Hippocampal formation (tissue), 2 donors: ENCODE measurements at places on chromosomes 2 and 18.
A peak's percentile ranks its signal among the peaks of the same experiment; 100 is the strongest.

GRCh38 chr2:170204298-170204951 is 26.5 kb downstream of the MYO3B start:
- DNase-seq: no peak

DNA sequence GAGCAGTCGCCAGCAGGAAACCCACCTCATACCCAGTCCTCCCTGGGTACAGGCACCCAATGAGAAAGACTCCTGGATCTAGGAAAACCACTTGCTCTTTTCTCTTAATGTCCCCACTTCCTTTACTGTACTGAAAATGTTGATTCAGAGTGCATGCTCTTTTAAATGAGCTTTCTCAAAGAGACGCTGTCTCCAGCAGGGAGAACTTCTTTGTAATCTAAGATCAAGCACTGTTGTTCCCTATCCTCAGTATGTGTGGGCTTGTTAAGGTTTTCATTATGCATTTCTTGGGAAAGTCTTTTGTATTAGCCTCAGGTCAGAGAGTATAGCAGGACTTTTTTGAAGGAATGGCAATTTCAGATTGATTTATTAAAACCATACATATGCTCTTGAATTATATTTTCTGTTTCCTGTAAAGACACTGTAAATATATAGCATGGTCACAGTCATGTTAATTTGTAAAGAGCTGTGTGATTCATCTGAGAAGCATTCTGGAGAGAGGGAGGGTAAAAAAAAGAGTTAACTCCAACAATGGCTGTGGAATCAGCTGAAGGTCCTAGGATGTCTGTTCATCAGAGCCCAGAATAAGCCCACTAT is 178.1 kb downstream of the MGAT5 start:
- no peak for DNase-seq

GRCh38 chr2:129672521-129672920 is 306.9 kb upstream of the RAB6C start:
- no peak for DNase-seq

DNA sequence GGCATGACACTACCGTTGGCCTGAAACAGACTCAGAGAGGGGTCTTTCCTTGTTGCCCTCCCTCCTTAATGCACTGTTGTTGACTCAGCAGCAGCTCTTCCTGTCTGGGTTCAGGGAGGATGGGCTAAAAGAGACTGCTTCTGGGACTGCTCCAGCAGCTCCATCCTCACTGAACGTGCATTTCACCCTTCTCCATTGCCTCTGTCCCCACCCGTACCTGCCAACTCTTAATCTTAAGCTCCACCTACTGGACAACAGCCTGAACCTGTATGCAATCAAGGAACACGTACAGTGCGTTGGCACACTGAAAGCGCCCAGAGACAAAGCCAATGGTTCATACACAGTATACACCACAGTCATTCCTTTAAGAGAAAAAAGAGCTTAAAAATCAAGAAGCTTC is 230.8 kb upstream of the RAB6C start:
- no peak for DNase-seq

- DNase-seq: no peak
Observed at GRCh38 chr2:236887531-236887930, 198.2 kb upstream of the COPS8 start.

GRCh38 chr2:84882775-84883550 is 2.1 kb upstream of the TRABD2A start:
- DNase-seq: no peak

DNA sequence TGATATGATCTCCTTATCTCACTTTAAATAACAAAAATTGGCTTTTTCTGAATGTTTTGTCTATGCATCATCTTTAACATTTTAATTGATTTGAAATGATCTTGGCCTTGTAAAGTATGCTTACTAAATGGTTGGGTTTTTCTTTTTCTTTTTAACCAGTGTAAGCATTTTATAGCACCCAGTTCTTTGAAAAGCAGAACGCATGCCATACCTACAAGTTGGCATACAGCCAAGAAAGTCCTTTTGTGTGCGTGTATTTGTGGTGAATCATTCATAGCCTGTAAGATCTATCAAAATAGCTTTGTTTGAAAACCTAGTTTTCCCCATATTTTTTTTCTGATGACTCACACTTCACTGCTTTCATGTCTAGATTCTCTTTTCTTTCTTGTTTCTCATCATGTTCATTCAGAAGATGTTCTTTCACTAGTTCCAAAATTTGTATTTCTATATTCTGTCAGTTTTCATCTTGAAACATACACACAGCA is 4.1 kb upstream of the VRK2 start:
- DNase-seq: no peak

GRCh38 chr2:213696442-213696841 is 412.2 kb downstream of the SPAG16 start:
- no peak for DNase-seq

- DNase-seq: no peak
Observed at GRCh38 chr2:80670763-80671162, 366.2 kb upstream of the LRRTM1 start.

GRCh38 chr2:100627330-100628300 is 64.8 kb downstream of the PDCL3 start:
- no peak for DNase-seq

- DNase-seq: no peak
Observed at GRCh38 chr2:19722531-19722971, 179.2 kb downstream of the TTC32 start.

DNA sequence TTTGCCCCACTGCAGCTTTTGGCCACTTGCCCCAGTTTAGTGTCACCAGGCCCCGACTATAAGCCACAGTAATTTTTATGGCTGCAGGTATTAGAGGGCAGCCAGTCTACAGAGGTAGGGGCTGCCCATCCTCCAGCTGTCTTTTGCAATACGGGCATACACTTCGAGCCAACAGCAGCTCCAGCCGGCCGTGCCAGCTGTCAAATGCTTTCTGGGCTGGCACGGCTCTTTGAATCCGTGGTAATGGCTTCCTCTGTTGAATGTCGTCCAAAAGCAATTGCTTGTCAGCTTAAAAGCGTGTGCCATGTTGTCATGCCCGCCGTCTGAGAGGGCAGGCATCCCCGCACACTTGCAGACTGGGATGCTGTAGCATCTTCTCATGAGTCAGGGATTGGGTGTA is 41.3 kb downstream of the BCL2L11 start:
- peak; percentile 72 for DNase-seq
